ENCODE measurements at places on chromosomes 13 and 19. TPM values are rescaled to one million over a fixed set of nuclear protein-coding genes. Genes with fewer than 3 reads are reported as not detected.

The RASAL3 gene
- total RNA-seq: 1.8 TPM

The MYPOP gene
- total RNA-seq: 5.9 TPM

The ATP4B gene
- total RNA-seq: not detected

The ZIC5 gene
- total RNA-seq: not detected

The C13orf46 gene
- 0.66 TPM for total RNA-seq

The ZIC2 gene
- not detected for total RNA-seq

The GALP gene
- not detected for total RNA-seq

The PSG3 gene
- not detected for total RNA-seq

The OR4F17 gene
- not detected for total RNA-seq

The EDNRB gene
- total RNA-seq: 106 TPM

The SOX1 gene
- total RNA-seq: not detected

The CD37 gene
- total RNA-seq: 19.7 TPM

The SPACA4 gene
- not detected for total RNA-seq

The ANGPTL8 gene
- total RNA-seq: not detected

The CAPN12 gene
- 4.1 TPM for total RNA-seq

The LRRC8E gene
- 15.1 TPM for total RNA-seq

The SOHLH2 gene
- total RNA-seq: not detected

The CLDND2 gene
- not detected for total RNA-seq

The FXYD3 gene
- total RNA-seq: 318 TPM

The ZNF587 gene
- total RNA-seq: 35.1 TPM

The NRTN gene
- total RNA-seq: 0.48 TPM

The C3 gene
- total RNA-seq: 1,298 TPM

The CATSPERD gene
- not detected for total RNA-seq

The YJEFN3 gene
- 1.3 TPM for total RNA-seq

The ZNF208 gene
- total RNA-seq: 4.0 TPM

The SHD gene
- total RNA-seq: not detected

The IQCN gene
- total RNA-seq: 9.5 TPM
